ENCODE measurements at places on chromosomes 11 and 22.
A peak's percentile ranks its signal among the peaks of the same experiment; 100 is the strongest.

GRCh38 chr11:106087815-106088435 lies 10.5 kb downstream of the AASDHPPT start:
- peak; percentile 11 for DNase-seq

- DNase-seq: no peak
Measured at GRCh38 chr11:118054712-118055640, 21.9 kb upstream of the TMPRSS4 start.

DNA sequence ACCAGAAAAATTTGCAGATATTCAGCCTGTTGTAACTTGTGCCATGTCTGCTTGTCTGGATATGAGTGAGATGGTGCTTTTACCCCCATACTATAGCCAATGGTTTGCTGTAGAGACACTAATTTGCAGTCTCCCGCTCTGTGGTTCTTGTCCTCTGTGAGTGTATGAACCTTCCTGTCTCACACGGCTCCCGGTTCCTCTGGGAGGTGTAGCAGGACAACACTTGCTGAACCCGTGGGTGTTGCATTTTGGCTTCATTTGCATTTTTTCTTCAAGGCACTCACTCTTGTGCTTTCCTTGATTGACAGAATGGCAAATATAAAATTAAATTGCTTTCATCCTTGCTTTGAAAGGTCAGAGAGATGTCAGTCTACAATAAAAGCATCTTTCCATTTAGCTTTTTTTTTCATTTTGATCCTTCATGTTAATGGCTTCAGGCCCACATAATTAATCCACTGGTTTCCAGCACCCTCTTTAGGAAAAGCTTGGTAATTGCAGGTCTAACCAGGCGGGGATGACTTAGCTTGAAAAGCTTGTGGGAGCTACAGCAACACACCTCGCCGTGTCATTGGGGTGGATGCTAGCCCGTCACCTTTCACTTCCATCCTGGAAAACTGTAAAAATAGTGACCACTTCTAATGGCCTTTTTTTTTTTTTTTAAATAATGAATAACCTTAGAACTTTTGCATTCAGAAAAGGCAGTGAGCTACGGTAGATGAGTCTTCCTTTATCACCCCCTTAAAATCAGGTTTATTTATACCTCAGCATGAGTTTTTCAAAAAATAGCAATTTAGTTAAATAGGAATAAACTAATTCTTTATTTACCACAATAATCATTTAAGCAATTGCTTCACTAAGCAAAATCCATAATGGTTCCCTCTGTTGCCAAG lies 27.4 kb upstream of the ST14 start:
- DNase-seq: peak; percentile 63

DNA sequence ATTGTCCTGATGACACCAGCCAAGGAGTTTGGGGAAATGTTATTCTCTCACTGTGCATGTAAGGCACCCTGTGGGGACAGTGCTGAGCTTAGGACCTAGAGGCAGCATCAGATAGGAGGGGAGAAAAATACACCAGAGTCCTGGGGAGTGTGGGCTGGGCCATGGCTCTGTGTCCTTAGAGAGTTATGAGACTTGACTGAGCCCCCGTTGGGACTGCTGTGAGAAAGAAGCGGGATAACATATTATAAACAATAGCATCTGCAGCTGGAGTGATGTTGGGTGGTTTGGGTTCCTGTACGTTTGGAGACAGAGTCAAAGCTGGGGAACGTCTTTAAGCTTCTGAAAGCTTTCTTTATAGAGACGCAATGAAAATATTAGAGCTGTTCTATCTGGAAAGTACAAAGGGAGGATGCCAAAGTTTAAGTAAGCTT lies 90.9 kb upstream of the CRTAM start:
- no peak for DNase-seq

GRCh38 chr11:92511522-92512203 lies 287.0 kb downstream of the FAT3 start:
- no peak for DNase-seq

DNA sequence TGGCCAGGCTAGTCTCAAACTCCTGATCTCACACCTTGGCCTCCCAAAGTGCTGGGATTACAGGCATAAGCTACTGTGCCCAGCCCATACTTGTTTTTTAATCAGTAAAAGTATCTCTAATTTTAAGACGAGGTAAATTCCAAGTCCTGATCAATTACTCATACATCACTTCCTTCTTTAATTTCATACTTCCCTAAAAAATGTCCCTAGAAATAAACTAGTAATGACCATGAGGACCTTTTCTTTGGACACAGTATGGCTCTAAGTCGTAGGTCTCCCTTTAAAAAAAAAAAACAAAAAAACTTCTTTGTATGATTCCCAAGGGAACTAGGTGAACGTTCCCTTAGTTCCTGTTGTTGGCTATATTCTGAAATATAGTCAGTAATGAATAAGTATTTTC lies 29.8 kb downstream of the NUP98 start:
- no peak for DNase-seq

GRCh38 chr11:110829873-110830272 lies 117.6 kb upstream of the ARHGAP20 start:
- no peak for DNase-seq

DNA sequence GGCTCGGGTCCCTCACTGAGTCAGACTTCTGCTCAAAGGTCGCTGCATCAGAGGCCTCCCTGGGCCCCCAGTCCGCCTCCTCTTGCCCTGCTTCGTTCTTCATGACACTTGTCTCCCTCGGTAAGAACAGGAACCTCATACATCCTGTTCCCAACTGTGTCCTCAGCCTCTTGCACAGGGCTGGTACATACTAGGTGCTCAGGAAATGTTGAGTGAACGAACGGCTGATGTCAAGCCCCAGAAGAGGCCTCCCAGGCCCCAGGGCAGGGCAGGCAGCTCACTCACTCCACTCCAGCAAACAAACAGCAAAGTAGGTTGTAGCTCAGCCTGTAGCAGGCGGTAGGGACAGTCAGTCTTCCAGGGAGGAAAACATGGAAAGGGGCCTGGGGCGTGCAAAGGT lies 17.2 kb downstream of the SYNGR1 start:
- no peak for DNase-seq

GRCh38 chr11:79026803-79027445 lies 413.9 kb downstream of the TENM4 start:
- no peak for DNase-seq

GRCh38 chr22:41128606-41129005 lies 36.2 kb downstream of the EP300 start:
- no peak for DNase-seq

DNA sequence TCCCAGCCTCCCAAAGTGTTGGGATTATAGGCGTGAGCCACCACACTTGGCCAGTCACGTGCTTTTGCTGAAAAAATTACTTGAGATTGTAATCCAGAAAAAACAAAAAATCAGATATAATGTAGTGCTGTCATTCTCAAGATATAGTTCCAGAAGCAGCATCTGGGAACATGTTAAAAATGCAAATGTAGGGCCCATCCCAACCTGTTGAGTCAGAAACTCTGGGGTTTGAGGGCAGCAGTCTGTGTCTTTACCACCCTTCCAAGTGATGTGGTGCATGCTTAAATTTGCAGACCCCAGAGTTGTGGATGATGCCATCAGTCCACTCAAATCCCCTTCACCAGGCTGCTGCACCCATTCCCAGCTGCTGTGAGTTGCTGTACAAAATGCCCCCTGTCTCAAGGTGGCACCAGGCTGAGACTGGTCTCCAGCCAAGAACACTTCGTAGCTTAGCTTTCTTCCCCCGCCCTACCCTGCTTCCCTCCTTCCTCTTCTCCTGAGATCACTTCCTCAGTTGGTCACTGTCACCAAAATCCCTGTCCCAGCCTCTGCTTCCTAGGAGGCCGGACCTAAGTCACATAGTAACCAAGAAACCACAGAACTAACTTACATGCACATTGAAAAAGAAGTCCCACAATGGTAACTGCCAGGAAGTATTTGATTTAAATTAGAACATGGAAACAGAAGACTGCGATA lies 18.2 kb upstream of the ARRB1 start:
- DNase-seq: no peak

DNA sequence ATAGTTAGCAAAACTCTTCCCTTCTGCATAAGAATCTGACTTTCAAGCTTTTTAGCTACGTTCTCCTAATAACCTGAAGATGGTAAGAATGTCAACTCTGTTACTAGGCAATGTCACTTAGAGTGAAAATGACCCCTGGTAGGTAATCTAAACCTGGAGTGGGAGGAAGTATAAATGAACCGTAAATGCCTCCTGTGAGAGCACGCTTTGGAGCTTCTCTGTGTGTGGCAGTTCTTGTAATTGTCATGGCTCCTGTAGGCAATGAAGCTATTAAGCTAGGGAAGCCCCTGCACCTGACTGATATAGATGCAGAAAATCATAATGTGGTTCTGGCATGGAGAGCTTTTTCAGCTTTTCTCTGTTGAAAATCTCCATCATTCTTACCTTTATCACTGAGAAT lies 29.4 kb downstream of the CALCA start:
- no peak for DNase-seq

DNA sequence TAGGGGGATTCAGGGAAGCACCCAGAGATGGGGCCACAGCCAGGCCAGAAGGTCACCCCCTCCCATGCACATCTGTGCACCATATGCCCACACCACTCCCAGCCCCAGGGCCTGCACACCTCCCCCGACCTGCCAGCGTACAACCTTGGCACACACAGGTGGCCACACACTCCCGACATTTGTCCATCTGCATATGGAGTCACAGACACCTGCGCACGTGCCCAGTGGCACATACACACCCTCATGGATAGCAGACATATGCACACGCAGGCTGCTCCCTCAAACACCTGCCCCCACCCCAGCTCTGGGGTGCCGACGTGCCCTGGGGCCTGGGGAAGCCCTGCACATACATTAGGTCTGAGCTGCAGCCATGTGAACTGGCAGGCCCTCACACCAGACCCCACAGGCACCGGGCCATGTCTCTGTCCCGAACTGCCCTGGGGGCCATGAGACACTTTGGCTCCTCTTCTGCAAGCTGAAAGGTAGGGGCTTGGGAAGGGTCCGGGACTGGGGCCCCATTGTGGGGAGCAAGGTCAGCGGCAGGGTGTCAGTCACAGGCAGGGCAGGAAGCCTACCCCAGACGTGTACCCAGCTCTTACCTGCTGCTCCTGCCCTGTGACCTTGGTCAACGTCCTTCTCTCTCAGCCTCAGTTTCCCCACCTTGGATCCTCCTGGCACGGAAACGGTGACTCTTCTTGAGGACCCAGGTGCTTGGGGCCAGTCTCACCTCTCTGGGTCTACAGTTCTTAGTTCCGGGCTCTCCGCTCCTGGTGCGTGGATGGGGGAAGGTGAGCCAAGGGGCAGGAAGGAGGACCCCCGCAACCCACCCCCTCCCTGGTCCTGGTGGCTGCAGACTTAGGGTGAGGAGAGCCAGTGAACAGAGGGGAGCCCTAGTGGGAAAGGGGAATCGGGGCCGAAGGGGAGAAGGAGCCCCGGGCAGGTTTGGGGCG lies 579 bp upstream of the CABP7 start:
- no peak for DNase-seq

DNA sequence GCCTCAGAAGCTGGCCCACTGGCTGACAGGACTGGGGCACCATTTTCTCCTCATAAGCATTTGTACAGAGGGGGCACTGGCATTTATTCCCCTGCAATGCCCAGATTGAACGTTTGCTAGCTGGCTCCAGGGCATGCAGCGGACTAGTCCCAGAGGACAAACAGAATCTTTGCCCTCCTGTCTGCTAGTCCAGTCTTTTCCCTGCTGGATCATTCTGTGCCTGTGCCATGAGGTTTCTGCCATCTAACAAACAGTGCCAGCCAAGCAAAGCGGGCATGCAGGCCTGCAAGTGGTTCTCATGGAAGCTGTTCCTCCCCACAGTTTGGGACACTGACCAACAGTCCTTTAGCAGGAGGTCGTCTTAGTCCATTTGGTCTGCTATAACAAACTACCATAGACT lies 53.4 kb downstream of the KCNJ1 start:
- DNase-seq: no peak

- no peak for DNase-seq
Measured at GRCh38 chr11:67413266-67413849, 2.1 kb upstream of the CARNS1 start.

GRCh38 chr11:2289350-2289749 lies 12.4 kb downstream of the C11orf21 start:
- no peak for DNase-seq

GRCh38 chr11:134474070-134474860 lies 62.2 kb upstream of the B3GAT1 start:
- no peak for DNase-seq
